ENCODE measurements at places on chromosomes 5 and 9.

GRCh38 chr5:88394536-88395175 is 126.0 kb upstream of the TMEM161B start:
- no peak for DNase-seq
- no peak overlapping the region for H3K4me3 ChIP-seq
- H3K27ac ChIP-seq: no peak overlapping the region
- H3K27me3 ChIP-seq: peaks cover 57% of the 10 kb centered on the region
- peaks cover 12% of the 10 kb centered on the region for H3K4me1 ChIP-seq

DNA sequence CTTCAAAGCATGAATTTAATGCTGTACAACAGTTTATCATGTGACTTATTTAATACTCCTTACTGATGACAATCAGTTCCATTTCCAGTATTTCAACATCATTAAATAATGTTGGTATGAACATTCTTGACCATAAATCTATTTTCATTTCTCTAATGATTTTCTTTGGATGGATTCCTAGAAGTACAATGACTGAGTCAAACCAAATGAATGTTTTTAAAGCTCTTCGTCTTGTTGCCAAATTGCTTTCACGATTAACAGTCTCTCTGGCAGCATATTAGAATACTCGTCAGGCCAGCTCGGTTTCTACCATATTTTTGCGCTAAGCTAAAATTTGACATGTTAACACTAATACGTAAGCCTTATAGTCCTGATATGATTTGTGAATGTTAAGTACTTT is 197.0 kb downstream of the TRPM3 start:
- H3K4me3 ChIP-seq: no peak overlapping the region
- H3K4me1 ChIP-seq: no peaks in the 10 kb centered on the region
- DNase-seq: no peak
- no peaks in the 10 kb centered on the region for H3K36me3 ChIP-seq
- no peaks in the 10 kb centered on the region for H3K27me3 ChIP-seq
- H3K27ac ChIP-seq: no peak overlapping the region

DNA sequence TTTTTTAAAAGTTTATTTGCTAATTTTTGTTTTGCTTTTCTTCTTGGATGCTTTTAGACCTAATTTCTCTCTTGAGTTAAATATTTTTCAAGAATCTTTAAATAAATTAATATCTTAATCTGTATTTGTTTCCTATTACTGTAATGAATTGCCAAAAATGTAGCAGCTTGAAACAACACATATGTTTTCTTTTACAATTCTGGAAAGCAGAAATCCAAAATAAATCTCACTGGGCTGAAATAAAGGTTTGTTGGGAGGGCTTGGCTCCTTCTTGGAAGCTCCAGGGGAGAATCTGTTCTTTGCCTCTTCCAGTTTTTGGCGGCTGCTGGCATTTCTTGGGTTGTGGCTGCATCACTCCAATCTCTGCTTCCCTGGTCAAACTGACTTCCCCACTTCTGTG is 658.1 kb upstream of the ARRDC3 start:
- no peak overlapping the region for H3K4me3 ChIP-seq
- no peaks in the 10 kb centered on the region for H3K4me1 ChIP-seq
- H3K27me3 ChIP-seq: no peaks in the 10 kb centered on the region
- H3K27ac ChIP-seq: no peak overlapping the region

GRCh38 chr9:20579524-20580314 is 42.6 kb downstream of the MLLT3 start:
- H3K27me3 ChIP-seq: no peaks in the 10 kb centered on the region
- H3K4me3 ChIP-seq: peak overlapping the region; percentile 63
- H3K36me3 ChIP-seq: peaks cover 35% of the 10 kb centered on the region
- H3K4me1 ChIP-seq: peaks cover 11% of the 10 kb centered on the region
- DNase-seq: no peak

GRCh38 chr9:89606624-89607311 is 2.0 kb downstream of the GADD45G start:
- H3K36me3 ChIP-seq: no peaks in the 10 kb centered on the region
- H3K27ac ChIP-seq: peak overlapping the region; percentile 92
- H3K4me3 ChIP-seq: peak overlapping the region; percentile 94

DNA sequence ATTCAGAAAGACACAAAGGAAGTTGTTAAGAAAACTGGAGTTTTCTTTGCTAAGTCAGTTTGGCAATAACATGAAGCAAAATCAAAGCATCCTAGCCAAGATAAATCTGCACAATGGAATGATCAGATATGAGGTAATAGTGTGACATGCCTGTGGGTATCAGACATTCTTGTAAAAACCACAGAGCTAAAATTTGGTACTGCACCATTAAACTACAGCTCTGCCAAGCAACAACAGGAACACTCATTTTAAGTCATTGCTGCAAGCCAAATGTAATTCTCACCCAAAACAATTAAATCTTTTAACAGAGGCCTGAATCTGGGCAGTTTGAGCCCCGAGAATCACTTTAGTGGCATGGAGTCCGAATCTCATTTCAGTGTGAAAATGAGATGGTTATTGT is 96.6 kb downstream of the VCAN start:
- no peak overlapping the region for H3K4me3 ChIP-seq
- H3K4me1 ChIP-seq: peaks cover 12% of the 10 kb centered on the region
- H3K36me3 ChIP-seq: peaks cover 24% of the 10 kb centered on the region
- H3K27me3 ChIP-seq: no peaks in the 10 kb centered on the region
